Stimulated activated CD4-positive, alpha-beta T cell treated with anti-CD3 and anti-CD28 coated beads, Interleukin-2, amount 100 ng/mL, for 48 hours (primary cell): ENCODE measurements at places on chromosomes 7 and 10.

DNA sequence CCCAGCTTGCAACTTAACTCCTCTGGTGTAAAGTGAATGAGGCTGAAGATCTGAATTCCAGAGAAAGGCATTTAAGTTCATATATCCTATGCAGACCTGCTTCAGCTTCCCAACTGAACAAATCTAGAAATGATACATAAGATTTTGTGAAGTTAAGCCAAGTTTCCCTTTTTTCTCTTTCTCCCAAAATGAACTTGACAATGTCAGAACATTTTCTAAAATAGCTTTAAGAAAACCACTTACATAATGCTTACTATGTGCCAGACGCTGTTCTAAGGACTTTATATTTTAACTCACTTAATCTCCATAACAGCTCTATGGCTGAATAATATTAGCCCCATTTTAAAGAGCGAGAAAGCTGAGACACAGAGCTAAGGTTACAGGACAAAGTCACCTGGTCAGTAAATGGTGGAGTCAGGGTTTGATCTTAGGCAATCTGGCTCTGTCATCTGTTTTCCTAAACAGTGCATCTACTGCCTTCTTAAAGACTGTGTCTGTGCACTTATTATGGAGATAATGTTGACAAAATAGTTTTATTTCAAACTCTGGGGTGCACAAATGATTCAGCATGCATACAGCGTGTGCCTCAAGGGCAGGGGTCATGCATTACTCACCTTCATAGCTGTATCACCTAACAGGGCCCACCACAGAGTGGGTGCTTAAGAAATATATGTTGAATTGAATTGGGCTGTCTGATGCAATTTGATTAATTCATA lies 66.8 kb downstream of the RHOBTB1 start:
- no peak for DNase-seq

- no peak for DNase-seq
Measured at GRCh38 chr10:126910798-126911197, 5.6 kb downstream of the DOCK1 start.

DNA sequence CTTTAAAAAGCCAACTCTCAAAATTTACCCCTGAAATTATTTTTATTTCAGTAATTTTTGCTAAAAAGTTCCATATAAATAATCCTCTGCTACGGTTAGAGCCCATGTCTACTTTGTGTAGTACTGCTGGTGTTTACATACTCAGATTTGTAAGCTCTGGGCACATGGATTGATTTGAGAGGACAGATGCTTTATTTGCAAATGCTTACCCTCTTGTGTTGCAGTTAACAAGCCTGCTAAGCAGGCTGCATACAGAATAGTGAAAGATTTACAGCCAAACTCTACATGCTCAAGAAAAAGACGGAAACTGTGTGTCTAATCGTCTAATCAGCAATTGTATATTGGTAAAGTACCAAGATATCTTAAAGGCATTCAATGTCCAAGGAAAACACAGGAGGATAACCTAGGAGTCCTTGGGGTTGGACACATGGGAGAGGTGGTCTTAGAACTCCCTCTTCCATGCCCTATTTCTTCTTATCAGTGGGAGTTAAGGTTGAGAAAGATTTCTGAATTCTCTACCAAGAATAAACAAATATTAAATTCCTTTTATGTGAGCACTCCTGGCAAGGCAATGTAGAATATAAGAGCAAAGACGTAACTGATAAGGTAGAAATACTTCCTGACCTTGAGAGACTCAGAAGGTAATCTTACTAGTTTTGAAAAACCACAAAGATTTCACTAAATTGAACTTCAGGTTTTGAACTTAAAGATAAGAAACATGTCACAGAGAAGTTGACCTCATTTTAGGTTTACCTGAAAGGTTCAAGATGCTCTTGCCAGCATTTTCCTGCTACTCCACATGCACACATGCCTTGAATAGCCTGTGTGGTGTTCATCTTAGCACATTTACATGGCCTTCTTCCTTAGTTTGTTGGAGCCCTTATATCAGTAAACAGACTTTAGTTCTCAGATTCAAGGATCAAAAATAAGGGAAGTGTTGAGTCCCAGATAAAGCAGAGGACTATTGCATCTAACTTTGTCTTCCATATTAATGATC lies 1216.5 kb downstream of the SORCS3 start:
- DNase-seq, result no peak

GRCh38 chr7:134245253-134245652 lies 71.5 kb downstream of the SLC35B4 start:
- no peak for DNase-seq

DNA sequence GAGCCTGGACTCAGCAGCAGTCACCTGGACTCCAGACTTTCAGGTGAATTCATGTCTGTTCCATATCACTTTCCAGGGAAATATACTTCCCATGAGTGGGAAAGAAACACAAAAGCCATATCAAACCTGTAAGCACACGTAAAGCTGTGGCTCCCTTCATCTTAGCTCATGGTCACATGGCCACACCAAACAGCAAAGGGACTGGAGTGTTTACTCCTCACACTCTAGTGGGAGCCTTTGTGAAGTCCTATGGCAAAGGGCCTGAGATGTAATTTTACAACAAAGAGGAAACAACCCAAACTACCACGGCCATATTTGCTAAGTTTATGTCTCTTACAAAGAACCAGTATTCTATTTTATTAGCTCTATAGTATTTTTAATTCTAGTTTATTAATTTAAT lies 16.3 kb downstream of the SFTPA1 start:
- DNase-seq, result no peak

DNA sequence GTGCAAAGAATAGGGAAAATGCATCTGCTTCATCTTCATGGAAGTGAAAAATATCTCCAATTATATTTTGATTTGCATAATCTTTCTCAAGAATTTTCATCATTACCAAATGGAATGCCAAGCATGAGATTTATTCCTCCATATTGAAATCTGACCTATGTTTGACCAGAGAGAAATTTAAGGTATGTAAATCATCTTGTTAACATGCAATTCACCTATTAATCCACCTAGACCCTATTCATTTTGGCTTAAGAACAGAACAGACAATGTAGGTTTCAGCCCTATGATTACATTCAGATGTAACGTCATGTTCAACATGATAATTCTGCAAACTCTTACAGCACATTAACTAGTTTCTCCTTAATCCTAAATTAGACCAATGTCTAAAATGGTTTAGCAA lies 30.8 kb upstream of the TMEM140 start:
- DNase-seq, result no peak

DNA sequence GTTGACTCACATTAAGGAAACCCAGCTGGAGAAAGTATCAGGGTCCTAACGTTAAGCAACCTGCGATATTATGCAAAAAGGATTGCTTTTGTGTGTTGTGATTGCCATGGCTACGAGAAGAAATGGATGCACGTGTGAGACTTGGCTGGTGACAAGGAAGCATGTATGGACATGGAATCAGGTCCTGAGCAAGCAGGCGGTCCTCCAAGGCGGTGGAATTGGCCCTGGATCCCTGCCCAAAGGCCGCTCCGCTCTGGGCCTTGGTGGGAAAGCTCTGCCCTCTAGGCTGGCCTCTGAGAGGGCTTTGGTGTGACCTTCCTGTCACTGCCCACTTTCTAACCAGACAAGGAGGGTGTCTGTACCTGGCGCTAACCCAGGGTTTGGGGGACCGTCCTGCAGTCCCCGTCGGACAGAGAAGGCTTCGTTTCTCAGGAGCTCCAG lies 192.1 kb downstream of the EBF3 start:
- no peak for DNase-seq

GRCh38 chr7:114107522-114107921 lies 188.7 kb upstream of the PPP1R3A start:
- DNase-seq, result no peak
